ENCODE measurements at places on chromosomes 3 and 15.

DNA sequence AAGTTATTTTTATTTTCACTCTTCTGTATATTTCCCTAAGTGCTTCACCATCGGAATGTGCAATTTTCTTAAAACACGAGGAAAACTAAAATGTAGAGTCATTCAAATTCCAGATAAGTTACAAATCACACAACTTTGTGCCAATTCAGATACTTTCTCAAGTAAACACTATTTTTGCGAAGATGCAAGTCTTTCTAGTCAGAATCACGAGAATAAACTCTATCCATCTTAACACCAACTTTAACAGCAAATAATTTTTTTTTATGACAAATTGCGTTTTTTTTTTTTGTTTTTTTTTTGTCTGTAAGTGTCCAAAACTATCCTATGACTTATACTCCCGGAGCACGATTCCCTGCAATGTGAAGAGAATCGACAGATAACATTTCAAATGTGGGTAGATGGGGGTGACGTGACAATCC is 1.3 kb downstream of the STAG1 start:
- DNase-seq = no peak

DNA sequence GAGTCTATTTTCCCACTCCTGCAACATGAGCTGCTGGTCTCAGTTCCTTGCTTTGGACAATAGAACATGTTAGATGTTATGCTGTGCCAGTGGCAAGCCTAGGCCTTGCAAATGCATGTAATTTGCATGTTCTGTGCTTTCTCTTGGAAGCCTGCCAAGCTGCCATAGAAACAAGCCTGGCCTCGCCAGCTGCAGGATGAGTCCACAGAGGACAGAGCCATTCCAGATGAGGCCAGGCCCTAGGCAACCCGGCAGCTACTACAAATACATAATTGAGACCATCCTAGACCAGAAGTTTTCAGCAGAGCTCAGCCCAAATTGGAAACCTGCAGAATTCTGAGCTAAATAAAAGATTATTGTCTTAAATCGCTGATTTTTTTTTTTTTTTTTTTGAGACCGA is 39.6 kb downstream of the TRIM69 start:
- no peak for DNase-seq

GRCh38 chr3:152226176-152226575 is 42.6 kb upstream of the MBNL1 start:
- DNase-seq = no peak

DNA sequence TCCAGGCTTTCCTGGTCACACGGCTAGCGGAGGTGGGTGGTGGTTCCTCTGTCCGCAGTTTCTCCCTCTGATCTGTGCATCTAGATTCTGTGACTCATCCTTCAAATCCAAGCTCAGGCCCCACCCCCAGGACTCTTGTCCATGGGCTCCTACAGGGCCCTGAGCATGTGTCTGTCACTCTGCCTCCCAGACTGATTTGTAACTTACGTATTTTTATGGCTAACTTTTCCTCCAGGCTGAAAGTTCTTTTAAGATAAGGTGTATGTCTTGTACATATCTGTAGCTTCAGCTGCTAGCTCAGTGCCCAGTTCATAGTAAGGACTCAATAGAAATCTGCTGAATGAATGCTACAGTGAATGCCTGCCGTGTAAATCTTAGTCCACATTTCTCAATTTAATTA is 8.0 kb downstream of the ESYT3 start:
- DNase-seq = no peak

DNA sequence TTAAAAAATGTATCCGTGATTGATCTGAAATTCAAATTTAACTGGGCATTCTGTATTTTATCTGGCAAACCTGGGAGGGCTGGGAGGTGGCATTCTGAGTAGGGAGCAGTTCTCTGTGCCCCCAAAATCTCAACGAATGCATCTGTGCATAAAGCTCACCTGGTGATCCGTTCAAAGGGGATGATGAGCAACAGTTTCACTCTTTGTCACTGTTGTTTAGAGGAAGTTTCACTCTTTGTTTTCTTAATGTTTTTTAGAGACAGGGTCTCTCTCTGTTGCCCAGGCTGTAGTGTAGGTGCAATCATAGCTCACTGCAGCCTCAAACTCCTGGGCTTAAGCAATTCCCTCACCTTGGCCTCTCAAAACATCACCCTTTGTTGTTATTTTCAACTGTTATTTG is 186.7 kb downstream of the SSR3 start:
- DNase-seq = no peak

GRCh38 chr15:94040541-94041248 is 190.7 kb upstream of the MCTP2 start:
- DNase-seq = no peak

DNA sequence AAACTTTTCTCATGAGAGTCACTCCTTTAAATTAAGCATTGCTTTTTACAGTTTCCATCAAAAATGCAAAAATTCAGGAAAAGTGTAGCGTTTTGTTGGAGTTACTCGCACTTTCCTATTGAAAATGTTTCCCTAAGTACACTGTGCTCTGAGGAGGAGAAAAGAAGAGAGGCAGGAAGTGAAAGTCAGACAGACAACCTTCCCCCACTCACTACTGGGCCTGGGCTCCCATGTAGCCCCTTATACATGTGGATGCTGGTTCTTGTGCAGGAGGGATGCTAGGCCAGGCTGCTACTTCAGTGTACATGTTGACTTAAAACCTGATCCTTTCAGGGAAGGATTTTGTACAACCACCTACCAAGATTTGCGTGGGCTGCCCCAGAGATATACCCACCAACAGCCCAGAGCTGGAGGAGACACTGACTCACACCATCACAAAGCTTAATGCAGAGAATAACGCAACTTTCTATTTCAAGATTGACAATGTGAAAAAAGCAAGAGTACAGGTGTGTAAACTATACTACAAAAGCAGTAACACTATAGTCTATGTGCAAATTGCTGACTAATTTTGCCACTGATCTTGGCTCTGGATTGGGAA is 15.1 kb downstream of the KNG1 start:
- DNase-seq = no peak

GRCh38 chr3:38739396-38739689 is 76.7 kb downstream of the SCN10A start:
- DNase-seq = no peak

DNA sequence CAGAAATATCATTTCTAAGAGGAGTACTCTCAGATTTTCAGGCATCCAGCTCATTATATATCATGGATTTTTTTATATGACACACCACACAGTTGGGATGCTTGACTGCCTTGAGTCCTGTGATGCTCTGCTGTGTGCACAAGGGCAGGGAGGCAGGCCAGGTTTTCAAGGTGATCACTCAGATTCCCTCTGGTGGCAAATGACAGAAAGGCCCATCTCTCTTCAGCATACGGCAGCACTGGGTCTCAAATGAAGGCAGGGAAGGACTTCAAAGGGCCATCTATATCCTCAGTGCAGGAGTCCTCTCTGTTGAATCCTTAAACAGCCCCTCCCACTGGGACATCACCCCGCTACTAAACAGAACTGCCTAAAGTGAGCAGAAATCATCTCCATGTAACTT is 54.8 kb upstream of the MYO5C start:
- DNase-seq = no peak

DNA sequence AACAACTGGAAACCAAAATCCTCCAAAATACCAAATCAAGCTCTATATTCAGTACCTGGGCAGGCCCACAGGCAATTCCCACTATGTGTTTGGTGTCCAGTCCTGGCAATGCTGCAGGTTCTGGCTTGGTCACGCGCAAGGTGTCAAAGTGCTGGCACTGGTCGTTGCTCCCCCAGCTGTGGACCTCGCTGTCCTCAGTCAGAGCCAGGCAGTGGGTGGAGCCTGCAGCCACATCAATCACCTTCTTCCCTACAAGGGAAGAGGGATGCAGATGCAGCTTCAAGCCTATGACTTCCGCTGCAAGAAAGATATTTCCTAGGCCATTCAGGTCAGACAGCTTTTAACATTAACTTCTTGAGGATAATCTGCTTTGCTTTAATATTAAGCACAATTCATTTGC is 61.3 kb downstream of the HERC2 start:
- DNase-seq = no peak

DNA sequence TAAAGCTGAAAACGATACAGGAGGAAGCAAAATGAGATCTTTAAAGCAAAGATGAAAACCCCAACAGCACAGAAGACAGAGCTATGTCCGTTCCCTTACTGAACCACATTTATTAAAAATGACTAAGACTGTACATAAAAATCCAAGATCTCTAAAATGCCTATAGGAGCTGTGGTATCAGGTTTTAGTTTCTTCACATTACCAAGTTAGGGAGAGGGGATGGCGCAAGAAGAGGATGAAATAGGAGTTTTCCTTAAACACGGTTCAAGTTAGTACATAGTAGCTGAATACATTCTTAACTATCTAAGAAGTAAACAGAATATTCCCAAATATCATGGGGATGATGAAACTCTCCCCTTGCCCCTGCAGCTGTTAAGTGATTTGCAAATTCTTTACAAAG is 6.3 kb downstream of the EOMES start:
- no peak for DNase-seq

GRCh38 chr15:77623755-77624524 is 8.8 kb downstream of the LINGO1 start:
- DNase-seq = no peak

DNA sequence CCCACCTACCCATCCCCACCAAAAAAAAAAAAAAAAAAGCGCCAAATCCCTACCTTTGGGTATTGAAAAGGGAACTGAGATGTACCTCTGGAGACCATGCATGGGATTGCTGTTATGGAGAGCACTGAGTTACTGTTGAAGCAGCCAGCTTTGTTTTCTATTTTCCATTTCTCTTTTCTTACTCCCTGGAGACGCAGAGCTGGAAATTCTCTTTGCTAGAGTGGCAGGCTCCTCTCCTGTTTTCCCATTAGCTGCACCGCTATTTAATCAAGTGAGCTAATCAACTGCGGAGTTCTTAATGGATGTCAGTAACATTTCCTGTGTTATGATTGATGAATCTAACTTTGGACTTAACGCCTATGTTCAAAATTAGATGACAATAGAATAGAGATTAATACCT is 136.1 kb upstream of the LMCD1 start:
- DNase-seq = no peak

DNA sequence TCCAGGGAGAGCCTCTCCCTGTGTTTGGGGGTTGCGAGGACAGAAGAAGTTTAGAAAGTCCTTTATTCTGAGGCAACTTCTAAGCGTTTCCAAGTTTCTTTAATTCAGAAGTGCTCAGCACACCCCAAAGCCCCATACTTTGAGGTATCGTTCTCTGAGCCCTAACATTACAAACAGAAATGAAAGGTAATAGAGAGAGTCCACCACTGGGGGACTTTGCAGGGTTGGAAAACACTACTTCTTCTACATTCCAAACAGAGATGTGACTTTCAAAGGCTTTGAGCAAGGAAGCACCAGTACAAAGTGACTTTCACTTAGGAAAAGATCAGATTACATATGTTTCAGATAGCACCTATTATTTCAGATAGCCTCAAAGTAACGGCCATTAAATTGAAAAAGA is 6.2 kb upstream of the ZNF280D start:
- DNase-seq = no peak

DNA sequence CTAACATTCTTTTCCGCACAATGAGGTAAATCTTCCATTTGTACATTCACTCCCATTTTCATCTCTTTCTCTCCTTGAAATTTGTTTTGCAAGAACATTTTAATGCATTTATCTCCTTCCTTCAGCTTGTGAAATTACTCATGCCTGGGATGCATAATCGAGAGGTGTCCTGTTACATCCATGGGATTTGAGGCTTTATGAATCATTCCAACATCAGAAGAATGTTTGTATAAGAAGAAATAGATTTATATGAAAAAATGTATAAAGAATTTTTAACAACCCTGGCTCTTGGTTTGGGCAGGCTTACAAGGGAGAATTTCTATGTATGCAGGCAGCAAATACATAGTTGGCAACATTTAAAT is 93.2 kb upstream of the MBNL1 start:
- no peak for DNase-seq

GRCh38 chr3:153835540-153835939 is 285.6 kb upstream of the ARHGEF26 start:
- DNase-seq = no peak

Data from natural killer cell (primary cell).